Activated naive CD4-positive, alpha-beta T cell treated with anti-CD3 and anti-CD28 coated beads, Interleukin-2, amount 10 ng/mL, durations not matched to agents 7 days and 5 days (primary cell): ENCODE measurements at places on chromosomes 4 and X.
A peak's percentile ranks its signal among the peaks of the same experiment; 100 is the strongest.

GRCh38 chrX:71922686-71923085 is 12.0 kb downstream of the NHSL2 start:
- no peak for DNase-seq

GRCh38 chr4:106034751-106035150 is 139.5 kb downstream of the NPNT start:
- no peak for DNase-seq

DNA sequence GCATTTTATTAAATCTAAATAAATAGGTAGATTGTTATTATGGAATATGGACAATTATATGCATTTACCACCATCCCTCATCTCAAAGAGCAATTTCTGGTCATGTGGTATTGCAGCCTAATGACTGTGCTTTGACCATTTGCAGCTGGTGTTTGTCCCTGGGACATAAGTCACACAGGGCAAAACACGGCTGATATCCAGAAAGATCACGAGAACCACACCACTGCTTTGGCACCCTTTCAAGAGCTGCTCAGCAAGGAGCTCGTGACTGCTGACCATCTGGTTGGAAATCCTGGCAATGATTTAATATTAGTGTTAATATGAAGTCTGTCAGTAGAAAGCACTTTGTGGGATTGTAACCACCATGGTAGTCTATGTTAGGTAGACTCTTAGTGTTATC is 545.0 kb downstream of the GBA3 start:
- DNase-seq: no peak

DNA sequence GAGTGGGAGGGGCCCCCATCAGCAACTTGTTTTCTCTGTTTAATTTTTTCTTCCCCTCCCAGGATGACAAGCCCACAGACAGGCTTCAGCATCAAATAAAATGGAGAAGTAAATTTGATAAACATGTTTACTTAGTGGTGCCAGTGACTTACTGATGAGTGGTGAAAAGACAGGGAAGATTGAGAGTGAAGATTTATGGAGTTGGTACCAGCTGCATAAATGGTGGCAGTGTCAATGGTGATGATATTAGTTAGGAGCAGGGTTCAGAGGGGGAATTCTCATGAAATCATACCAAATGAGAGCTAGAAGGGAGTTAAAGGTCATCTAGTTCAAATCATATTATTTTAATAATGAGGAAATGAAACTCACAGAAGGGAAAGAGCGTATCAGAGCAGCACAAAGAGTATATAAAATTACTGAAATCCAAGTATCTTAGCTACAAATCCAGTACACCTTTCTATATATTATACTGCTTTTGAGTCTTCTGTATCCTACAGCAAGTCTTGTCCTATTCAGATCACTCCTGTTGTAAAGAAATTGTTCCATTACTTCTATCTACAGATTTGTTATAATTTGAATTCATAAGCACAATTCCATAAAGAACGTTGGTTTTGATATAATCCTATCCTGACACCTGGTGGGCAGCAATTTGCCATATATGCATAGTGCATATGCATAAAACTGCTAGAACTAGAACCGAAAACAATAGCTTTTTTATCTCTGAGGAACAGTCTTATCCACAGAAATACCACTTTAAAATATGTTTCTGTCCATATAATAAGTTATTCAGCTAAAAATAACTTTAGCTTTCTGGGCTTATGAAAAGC is 5.0 kb downstream of the P2RY10 start:
- no peak for DNase-seq

DNA sequence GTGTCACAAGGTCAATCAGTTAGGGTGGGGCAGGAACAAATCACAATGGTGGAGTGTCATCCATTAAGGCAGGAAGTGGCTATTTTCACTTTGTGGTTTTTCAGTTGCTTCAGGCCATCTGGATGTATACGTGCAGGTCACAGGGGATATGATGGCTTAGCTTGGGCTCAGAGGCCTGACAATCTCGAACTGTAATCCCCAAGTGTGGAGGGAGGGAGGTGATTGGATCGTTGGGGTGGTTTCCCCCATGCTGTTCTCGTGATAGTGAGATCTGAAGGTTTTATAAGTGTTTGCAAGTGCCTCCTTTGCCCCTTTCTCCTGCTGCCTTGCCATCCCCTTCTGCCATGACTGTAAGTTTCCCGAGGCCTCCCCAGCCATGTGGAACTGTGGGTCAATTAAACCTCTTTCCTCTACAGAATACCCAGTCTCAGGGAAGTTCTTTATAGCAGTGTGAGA is 36.7 kb upstream of the STS start:
- DNase-seq: no peak

DNA sequence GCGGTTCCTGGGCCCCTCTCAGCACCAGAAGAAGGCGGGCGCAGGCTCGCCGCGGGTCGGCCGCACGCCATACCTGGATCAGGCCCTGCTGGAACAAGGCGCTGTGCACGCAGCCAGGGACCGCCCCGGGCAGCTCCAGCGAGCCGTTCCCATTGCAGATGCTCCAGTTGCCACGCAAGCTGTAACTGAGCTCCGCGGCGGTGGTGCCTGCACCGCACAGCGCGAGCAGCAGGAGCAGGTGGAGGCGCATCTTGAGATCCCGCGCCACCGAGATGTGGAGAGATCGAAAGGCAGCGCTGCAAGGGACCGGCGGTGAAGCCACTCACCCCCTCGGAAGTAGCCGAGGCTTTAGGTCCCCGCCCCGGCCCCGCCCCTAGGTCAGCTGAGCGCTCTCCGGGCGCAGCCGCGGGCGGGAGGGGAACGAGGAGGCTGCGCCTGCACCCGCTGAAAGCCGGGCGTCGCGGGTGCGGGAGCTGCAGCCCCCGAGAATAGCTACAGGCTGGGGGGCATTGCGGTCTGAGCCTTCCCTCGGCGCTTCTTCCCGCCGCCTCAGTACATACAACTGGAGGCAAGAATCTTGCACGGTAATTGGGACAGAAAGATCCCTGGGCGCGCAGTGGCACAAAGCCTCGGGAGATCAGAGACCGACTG is at the start of gene MANBA:
TSS of gene MANBA (minus strand) at position 324 of the 651 bp plus-strand sequence. CDS start at position 250, 74 bp downstream.
- DNase-seq: peak; percentile 92
